Adrenal gland (tissue), 19 donors: ENCODE measurements at places on chromosomes 1 and 21.

DNA sequence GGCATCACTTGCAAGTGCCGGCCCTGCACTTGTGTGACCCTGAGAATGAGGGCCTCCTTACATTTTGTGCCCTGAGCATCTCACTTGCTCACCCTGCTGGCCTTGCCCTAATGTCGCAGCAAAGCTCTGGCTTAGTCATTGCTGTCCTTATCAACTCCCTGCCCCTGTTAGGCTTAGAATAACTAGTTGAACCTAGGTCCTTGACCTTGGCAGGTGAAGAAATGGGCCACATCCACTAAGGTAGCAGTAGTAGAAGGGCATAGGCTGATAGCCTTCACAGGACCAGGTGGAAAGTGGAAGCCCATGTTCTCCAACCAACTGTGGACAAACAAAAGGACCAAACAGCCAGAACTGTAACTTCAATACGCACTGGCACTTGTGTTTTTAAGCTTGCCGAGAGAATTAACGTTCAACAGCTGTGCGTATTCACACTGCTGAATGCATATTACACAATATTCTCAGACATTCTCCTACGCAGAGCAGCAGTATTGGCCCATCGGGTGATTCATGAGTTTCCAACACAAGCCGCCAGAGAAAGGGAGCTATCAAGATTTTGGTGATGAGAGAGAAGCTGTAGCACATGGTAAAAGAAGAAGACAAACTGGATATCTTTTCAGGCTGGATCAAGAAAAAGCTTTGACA, 27.7 kb upstream of the PTGFRN start:
- peak; percentile 69 for DNase-seq

DNA sequence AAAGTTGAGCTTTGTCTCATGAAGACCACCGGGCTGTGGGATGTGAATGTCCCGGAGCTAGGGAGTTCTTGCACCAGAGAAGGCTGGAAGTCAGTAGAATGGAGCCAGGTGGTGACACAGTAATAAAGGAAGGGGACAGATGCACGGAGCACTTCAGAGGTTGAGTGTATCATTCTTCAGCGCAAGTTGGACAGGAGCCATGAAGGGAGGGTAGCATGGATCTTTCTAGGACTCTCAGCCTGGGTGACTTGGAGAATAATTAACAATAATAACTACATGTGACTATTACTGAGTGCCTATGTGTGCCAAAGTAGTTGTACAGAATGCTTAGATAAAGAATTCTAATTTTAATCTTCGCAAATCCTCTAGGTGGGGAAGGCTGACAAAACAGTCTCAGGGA, 258.7 kb upstream of the AJAP1 start:
- no peak for DNase-seq

- DNase-seq = no peak
Observed at GRCh38 chr1:235583511-235584001, 66.0 kb downstream of the GNG4 start.

DNA sequence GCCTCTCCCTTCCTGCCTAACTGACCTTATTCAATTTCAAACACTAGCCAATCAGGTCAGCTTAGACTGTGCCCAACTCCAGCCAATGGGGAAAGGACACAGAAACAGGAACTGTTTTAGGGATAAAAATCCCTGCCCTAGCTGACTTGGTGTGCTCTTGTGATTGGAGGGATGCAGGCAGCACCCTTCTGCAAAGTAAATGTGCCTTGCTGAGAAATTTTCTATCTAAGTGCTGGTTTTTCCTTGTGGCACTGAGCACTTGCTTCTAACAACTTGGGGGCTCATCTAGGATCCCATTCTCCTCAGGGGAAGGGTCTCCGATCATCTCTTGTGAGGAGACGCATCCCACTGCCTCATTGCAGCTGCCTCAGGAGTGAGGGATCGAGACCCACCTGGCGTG, 10.7 kb upstream of the CD2 start:
- no peak for DNase-seq

DNA sequence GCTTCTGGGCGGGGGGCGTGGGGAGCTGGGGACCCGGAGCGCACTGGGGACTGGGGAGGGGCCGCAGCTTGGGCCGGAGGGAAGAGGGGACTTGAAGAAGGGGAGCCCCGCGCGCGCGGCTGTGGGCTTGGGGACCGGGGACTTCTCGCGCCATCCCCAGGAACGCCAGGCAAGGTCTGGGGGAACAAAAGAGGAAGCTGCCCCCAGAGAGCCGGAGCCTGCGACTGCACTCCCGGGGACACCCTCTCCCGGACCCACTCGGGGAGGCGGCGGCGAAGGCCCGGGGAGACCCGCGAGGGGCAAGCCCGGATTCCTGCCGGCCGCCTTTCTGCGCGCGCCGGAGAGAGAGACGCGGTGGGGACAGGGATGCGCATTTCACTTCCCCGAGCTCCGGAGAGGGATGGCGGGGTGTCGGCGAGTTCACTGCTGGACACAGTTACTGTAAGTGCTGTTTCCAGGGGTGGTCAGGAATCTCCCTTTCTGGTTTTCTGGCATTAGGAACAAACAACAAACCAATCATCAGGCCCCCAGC, 732 bp downstream of the ABCG1 start:
- no peak for DNase-seq

- DNase-seq = no peak
Observed at GRCh38 chr1:238346340-238346739, 455.6 kb upstream of the ZP4 start.

DNA sequence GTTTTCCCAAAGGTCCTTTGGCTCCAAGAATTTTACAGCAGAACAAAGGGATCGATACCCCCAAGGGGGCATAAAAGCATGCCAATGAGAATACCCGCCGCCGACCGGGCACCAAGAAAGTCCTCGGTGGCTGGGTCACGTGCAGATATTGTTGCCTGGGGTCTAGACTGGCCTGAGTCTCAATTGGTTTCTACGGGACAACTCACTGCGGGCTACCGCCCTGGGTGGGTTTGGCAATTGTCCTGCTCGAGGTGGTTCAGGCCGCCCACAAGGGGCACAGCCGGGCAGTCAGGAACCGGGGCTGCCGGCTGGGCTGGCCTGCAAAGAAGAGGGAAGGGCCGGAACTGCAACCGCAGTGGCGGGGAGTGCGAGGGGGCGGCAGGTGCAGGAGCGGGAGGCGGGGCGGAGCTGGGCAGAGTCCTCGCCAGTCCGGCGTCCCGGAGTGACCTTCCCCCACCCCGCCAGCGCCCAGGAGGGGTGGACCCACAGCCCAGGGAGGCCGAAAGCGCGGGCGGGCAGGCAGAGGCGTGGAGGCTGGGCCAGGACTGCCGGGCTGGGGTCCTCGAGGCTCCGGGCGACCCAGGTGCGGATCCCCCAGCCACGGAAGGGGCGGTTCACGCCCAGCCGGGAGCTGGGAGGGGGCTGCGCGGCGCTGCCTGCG, 926 bp upstream of the ATP1B1 start:
- DNase-seq = peak; percentile 82

DNA sequence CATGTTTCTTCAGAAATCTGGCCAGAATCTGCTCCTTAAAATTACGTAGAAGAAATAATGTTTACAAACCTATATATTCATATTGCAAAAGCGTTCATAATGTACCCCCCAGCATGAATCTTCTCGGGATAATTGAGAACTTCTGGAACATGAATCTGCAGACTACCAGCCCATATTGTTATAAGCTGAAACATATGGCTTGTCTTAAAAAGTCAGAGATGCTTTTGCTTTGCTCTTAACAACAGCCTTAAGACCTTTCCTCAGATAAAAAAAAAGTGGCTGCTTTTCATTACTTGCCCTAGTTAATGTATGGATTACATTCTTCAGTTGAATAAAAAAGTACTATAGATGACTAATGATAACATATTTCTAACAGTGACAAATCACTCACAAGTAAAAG, 15.0 kb upstream of the ZZZ3 start:
- DNase-seq = no peak

GRCh38 chr1:180186831-180187230, 32.2 kb downstream of the QSOX1 start:
- DNase-seq = no peak

DNA sequence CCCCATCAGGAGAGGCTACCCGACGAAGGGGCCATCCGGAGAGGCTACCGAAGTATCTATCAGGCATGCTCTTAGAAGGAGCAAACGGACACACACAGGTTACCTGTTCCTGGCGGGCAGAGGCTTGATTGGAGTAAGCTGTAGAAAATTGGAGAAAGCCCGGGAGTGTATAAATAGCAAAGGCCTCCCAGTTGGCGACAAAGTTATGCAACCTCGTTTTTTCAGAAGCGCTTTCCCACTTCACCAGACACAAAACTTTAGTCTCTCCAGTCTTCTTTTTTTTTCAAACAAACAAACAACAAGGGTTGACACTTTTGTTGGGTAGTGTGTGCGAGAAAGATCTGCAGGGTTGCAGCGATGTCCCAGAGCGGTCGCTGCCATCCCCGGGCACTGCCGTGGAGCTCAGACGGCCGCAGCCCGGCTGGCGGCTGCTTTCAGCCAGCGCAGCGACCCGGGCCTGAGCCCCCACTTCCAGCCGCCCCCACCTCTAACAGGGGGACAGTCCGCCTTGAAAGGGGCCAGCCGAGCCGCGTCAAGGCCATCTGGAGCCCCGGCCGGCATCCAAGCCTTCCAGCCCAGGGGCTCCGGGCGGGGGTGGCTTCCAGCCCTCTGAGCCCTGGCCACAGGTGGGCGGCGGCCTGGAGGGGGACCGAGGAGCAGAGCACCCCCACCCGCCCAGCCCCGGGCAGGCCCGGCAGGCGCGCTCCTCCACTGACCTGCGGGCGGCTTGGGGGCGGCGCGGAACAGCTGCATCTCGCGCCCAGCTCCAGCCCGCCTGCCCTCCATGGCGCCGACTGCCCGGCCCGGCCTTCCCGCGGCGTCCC, 616 bp downstream of the MCOLN3 start:
- no peak for DNase-seq

DNA sequence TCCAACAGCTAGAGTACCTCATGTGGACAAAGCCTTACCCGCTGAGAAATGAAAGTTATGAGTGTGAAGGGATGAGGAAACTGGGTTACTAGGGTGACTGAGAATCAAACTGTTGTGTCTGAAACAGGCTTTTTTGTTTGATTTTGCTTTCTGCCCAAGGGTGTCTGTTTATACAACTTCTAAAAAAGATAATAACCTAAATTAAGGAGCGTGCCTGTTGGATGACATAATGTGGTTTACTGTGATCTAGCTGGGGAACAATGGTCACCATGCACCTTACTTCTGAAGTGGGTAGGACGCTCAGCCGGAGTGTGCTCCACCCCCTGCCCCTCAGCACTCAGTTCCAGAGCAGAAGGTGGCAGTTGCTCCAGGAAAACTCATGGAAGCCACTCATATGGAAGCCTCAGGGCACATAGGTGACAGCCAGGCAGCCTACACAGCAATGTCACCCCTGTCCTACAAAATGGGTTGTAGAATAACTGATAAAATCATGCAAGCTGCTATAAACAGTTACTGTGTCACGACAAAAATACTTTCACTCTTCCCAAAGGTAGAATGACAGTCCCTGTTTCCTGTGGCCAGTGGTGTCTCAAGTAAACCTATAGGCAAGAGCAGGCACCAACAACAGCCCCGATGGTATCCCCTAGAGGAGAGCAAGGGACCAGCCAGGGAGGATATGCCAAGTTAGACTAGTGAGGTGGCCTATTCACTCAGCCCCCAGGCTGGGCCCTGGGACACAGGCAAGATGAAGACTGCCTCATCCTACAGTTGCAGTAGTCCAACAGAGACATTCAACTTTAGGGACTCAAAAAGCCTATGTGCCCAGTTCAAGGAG, 29.3 kb downstream of the SIPA1L2 start:
- DNase-seq = no peak

GRCh38 chr1:219236933-219237610, 63.4 kb downstream of the LYPLAL1 start:
- DNase-seq = no peak

GRCh38 chr1:184865831-184866230, 108.5 kb downstream of the NIBAN1 start:
- DNase-seq = no peak

- no peak for DNase-seq
Observed at GRCh38 chr1:201008666-201009360, 14.7 kb downstream of the KIF21B start.
